Suppressor macrophage treated with lipopolysaccharide for 1 hour (primary cell): ENCODE measurements at places on chromosomes 2 and 18.

- DNase-seq: peak; percentile 89
Observed at GRCh38 chr2:239380831-239381708, 19.8 kb downstream of the HDAC4 start.

GRCh38 chr18:4352746-4353551, 102.2 kb downstream of the DLGAP1 start:
- no peak for DNase-seq

GRCh38 chr2:25220313-25220712, 51.9 kb upstream of the POMC start:
- no peak for DNase-seq

GRCh38 chr18:12474146-12474545, 66.4 kb downstream of the PRELID3A start:
- peak; percentile 22 for DNase-seq

DNA sequence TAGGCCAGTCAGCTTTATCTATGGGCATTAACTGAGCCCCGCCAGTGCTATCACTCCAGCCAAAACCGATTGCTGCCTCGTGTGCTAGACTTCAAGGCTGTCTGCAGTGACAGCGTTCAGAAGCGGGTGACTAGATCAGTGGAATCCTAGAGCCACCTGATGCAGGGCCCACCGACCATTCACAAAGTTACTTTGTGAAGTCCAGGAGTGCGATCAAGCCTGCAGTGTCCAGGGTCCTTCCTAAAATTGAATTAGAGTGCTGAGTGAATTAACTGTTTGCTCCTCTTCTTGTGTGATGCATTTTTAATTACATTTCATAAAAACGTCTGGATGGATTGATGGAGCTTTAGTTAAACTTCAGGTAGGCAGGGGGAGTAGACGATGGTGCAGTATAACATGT, 13.9 kb downstream of the PCARE start:
- no peak for DNase-seq
